Activated T-cell treated with anti-CD3 and anti-CD28 coated beads, Interleukin-2, amount 50 U/mL, for 24 hours (primary cell): ENCODE measurements at places on chromosomes 5 and 9.

GRCh38 chr9:28378231-28378630, 805.0 kb upstream of the C9orf72 start:
- no peak overlapping the region for H3K4me3 ChIP-seq
- no peak overlapping the region for H3K27ac ChIP-seq
- H3K27me3 ChIP-seq: no peaks in the 10 kb centered on the region
- no peak for DNase-seq
- H3K36me3 ChIP-seq: no peaks in the 10 kb centered on the region

DNA sequence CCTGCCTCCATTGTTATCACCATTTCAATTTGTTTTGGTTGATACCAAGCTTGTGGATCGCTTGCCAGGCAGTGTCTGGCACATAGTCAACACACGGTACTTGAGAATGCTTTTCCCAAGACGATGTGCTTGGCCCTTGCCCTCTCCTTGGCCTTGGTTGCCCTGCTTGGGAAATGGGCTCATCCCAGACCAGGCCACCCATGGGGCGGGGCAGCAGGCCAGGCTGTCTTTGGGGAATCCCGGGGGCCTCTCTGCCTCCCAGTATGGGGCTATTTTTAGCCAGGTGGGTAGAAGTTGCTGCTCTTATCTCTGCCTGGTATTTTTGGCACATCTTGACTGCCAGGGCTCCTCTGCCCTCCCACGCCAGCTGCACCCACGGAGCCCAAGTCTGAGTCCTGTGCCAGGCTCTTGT, 49.9 kb downstream of the LMX1B start:
- H3K4me3 ChIP-seq: no peak overlapping the region
- H3K27me3 ChIP-seq: peaks cover 53% of the 10 kb centered on the region
- no peaks in the 10 kb centered on the region for H3K36me3 ChIP-seq
- no peak overlapping the region for H3K27ac ChIP-seq
- DNase-seq: no peak

- peaks cover 3% of the 10 kb centered on the region for H3K4me1 ChIP-seq
- no peaks in the 10 kb centered on the region for H3K36me3 ChIP-seq
- no peak for DNase-seq
- no peak overlapping the region for H3K27ac ChIP-seq
- H3K4me3 ChIP-seq: no peak overlapping the region
These were observed 96.3 kb downstream of the GLDC start for GRCh38 chr9:6549106-6549800.

DNA sequence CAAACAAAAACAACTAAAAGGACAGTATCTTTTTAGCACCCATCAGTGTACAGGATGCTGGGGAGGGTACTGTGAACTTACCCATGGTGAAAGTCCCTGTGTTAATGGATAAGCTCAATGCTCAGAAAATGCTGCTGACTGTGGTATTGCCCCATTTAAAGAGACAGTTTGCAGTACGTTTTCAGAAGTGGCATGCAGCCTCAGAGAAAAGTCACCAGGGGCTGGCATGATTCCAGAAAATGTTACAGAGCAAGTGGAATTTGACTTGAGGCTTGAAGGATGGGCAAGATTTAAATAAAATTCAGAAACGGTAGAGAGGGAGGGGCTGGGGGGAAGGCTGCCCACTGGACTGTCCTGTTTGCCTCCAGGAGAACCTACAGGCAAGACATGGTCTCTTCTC, 7.2 kb downstream of the S1PR3 start:
- peaks cover 59% of the 10 kb centered on the region for H3K27me3 ChIP-seq
- no peak for DNase-seq
- H3K4me3 ChIP-seq: no peak overlapping the region
- peaks cover 6% of the 10 kb centered on the region for H3K4me1 ChIP-seq
- no peaks in the 10 kb centered on the region for H3K36me3 ChIP-seq
- no peak overlapping the region for H3K27ac ChIP-seq

GRCh38 chr5:157366741-157367674, 93.0 kb upstream of the NIPAL4 start:
- H3K4me3 ChIP-seq: no peak overlapping the region
- no peak for DNase-seq
- H3K36me3 ChIP-seq: peaks cover 94% of the 10 kb centered on the region
- H3K4me1 ChIP-seq: peaks cover 20% of the 10 kb centered on the region
- no peaks in the 10 kb centered on the region for H3K27me3 ChIP-seq

DNA sequence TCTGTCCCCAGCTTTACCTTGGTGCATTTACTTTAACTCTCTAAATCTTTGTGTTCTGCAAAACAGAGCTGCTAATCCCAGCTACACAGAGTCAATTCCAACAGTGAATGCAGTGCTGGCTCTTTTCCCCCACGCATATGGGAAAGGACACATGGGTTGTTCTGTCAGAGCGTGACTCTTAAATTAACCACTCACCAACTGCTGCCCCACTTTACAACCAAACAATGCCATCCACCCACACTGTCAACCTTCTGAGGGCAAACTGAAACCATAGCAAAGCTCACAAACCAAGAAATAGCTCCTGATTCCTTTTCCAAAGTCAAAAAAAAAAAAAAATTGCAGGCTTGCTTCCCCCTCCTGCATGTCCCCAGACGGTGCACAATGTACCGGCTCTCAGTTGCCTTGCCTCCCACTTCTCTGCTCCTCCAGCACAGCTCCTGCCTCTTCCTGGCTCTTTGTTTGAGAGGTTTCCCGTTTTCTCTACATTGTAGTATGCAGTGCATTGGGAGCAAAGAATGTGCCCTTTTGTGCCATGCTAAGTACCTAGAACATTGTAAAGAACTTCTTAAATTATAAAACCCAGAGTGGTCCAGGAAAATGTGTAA, 151.5 kb upstream of the DAPK1 start:
- H3K36me3 ChIP-seq: no peaks in the 10 kb centered on the region
- H3K4me3 ChIP-seq: no peak overlapping the region
- DNase-seq: no peak
- no peaks in the 10 kb centered on the region for H3K4me1 ChIP-seq

DNA sequence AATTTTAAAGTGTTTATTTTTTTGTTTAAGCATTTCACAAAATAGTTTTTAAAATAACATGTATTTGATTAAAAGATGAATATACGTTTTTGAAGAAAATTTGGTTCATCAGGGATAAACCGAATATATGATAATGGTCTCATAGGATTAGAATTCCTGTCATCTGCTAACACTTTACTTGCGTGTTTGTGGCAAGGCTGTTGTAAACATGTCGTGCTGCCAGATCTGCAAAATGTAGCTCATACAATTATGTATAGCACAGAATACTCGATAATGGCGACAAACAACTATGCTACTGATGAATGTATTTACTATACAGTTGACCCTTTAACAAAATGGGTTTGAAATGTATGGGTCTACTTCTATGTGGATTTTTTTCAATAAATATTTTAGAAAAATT, 7.2 kb upstream of the TXNDC8 start:
- H3K36me3 ChIP-seq: no peaks in the 10 kb centered on the region
- H3K4me1 ChIP-seq: no peaks in the 10 kb centered on the region
- no peaks in the 10 kb centered on the region for H3K27me3 ChIP-seq

DNA sequence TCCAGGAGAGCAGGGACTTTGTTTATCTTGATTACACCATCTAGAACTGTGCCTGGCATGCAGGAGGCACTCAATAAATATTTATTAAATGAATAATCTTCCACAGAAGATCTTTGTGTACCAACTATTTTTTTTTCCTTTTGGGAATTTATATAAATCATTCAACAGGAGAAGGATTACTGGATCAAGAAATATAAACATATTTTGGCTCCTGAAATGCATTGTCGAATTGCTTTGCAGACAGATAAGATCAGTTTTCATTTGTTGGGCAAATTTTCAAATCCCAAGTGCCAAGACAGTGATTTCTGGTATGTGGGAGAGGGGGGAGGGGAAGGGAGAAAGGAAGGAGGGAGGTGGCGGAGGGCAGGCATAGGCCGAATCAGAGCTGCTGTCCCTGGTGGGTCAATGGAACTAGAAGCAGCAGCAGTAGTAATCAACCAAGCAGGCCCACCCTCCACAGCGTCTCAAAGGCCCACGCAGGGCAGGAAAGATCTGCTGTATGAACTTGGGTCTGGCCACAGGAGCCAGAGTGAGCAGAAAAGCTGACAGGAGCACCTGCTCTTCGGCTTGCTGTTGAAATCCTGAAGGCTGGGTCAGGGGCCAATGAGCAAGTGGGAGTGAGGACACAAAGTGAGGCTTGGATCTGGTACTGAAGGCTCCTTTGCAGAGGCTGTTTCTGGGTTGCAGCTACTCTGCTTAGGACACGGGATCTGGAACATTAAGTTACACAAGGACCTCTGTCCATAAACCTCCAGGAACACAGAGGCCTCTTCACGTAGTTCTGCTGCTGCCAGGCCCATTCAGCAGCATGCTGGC, 15.8 kb upstream of the TRAF1 start:
- H3K27me3 ChIP-seq: no peaks in the 10 kb centered on the region
- H3K36me3 ChIP-seq: no peaks in the 10 kb centered on the region
- peaks cover 6% of the 10 kb centered on the region for H3K4me1 ChIP-seq
- no peak overlapping the region for H3K4me3 ChIP-seq
- no peak overlapping the region for H3K27ac ChIP-seq

- DNase-seq: no peak
- H3K27ac ChIP-seq: no peak overlapping the region
- H3K4me3 ChIP-seq: no peak overlapping the region
- H3K4me1 ChIP-seq: peaks cover 16% of the 10 kb centered on the region
- H3K36me3 ChIP-seq: no peaks in the 10 kb centered on the region
These were observed 106.1 kb downstream of the PCSK1 start for GRCh38 chr5:96326902-96327301.

- H3K27me3 ChIP-seq: no peaks in the 10 kb centered on the region
- H3K27ac ChIP-seq: no peak overlapping the region
- H3K4me3 ChIP-seq: no peak overlapping the region
- H3K36me3 ChIP-seq: no peaks in the 10 kb centered on the region
- H3K4me1 ChIP-seq: no peaks in the 10 kb centered on the region
These were observed 159.0 kb upstream of the OR13F1 start for GRCh38 chr9:104345061-104345460.

DNA sequence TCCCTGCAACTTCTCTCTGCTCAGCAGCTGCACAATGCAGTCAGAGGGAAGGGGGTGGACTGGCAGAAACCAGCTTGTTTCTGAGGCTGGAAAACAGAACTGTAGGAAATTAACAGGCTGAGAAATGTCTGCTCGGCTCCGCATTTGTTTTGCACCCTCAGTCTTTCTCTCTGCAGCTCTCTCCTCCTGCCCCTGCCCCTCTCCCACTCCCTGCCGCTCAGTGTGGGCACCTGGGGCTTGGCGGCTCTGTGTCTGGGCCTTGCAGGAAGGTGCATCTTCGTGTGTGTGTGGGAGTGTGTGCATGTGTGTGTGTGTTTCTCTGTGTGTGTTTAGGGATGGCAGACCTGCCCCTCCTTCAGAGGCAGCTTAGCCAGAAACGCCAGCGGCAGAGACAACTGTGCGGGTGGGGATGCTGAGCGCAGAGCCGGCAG, 53.0 kb downstream of the PCDH1 start:
- H3K27ac ChIP-seq: no peak overlapping the region
- no peak for DNase-seq
- no peak overlapping the region for H3K4me3 ChIP-seq
- no peaks in the 10 kb centered on the region for H3K36me3 ChIP-seq
- H3K4me1 ChIP-seq: no peaks in the 10 kb centered on the region
- no peaks in the 10 kb centered on the region for H3K27me3 ChIP-seq

DNA sequence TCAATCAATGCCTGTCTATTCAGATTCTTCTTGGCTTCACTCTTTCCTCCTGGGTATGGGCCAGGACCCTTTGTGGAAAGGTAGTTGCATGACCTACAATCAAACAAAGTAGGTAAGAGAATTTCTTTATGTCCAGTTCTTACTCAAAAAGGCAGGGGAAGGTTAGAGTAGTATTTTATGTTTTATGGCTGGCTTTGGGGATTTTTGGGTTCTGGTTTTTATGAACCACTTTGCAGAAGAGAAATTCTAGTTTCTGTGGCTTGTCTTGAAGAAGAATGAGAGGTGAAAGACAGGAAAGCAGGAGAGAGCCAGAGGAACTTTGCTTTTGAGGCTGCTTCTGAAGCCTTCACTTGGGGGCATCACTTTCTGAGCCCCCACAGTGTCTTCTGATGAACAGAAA, 14.7 kb upstream of the CRHBP start:
- no peaks in the 10 kb centered on the region for H3K36me3 ChIP-seq
- H3K27ac ChIP-seq: no peak overlapping the region
- no peak overlapping the region for H3K4me3 ChIP-seq
- H3K27me3 ChIP-seq: peaks cover 15% of the 10 kb centered on the region
